ENCODE measurements at places on chromosomes 11 and 22. TPM values are rescaled to one million over a fixed set of nuclear protein-coding genes. Genes with fewer than 3 reads are reported as not detected.

Gene MS4A18
- total RNA-seq = not detected

GRCh38 chr11:128804481-128804880 is 62.6 kb downstream of the KCNJ1 start:
- DNase-seq = no peak
- no peak overlapping the region for H3K4me3 ChIP-seq
- peaks cover 3% of the 10 kb centered on the region for H3K4me1 ChIP-seq
- no peaks in the 10 kb centered on the region for H3K36me3 ChIP-seq
- H3K27ac ChIP-seq = no peak overlapping the region

Gene OR56A4
- 0.59 TPM for total RNA-seq

DNA sequence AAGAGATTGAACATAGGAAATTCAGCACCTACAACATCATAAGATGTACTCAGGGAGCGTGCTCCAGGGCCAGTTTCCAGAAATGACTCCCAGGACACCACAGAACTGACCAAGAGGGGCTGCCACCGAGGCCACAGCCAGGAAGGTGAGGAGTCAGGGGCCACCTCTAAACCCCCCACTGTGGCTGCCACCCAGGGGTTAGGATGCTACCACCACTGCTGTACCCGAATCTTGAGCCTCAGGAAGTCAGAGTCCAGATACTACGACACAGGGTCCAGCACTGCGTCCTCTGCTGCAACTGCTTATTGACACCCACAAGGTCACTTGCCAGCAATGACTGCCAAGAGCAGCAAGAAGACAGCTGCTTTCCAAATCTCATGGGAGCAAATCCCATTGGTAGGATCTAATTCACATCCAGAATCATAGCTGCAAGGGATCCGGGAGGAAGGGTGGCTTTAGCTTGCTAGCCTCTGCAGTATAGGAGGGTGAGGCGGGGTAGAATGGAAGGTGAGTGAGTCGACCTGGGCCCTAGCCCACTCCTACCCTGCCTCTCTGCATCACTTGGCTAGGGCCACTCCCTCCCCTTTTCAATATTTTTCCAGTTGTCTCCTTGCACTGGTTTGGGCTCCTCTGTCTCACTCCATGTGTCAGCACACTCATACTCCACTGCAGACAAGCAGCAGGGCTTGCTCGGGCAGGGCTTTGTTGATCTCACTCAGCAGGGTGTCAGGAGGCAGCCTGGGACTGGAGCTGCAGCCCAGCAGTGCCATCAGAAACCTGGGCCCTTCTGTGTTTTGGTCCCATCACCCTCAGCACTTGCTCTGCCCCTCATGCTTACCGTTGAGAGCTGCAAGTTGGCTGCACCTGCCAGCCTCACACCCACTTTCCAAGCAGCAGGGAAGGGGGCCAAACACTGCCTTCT is 18.1 kb upstream of the CYTH4 start:
- DNase-seq = peak; percentile 39
- no peak overlapping the region for H3K4me3 ChIP-seq
- no peaks in the 10 kb centered on the region for H3K36me3 ChIP-seq
- no peaks in the 10 kb centered on the region for H3K4me1 ChIP-seq

DNA sequence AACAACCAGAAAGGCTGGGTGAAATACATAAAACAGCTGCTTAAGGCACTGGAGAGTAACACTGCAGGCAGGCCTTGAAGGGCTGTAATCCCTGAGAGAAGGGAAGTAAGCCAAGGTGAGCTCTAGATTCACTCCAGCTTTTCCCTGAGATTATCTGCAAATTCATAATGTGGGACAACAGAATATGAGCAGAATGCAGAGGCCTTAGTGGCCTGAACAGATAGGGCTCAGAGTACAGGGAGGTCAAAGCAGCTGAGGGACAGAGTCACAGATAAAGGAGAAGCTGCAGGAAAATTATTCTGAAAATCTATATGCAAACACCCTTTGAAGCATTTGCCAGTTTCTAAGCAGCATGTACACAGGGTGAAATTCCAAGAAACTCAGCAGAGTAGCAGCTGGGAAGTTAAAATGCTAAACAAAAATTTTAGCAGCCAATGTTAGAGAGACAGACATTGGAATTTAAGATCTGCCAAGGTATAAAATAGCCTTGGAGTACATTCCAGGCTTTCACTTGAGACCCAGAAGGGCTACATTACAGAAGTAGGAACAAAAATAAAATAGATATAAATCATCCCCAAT is 48.1 kb upstream of the CWF19L2 start:
- no peaks in the 10 kb centered on the region for H3K4me1 ChIP-seq
- H3K27ac ChIP-seq = no peak overlapping the region
- peaks cover 33% of the 10 kb centered on the region for H3K36me3 ChIP-seq
- H3K27me3 ChIP-seq = no peaks in the 10 kb centered on the region
- H3K4me3 ChIP-seq = no peak overlapping the region

DNA sequence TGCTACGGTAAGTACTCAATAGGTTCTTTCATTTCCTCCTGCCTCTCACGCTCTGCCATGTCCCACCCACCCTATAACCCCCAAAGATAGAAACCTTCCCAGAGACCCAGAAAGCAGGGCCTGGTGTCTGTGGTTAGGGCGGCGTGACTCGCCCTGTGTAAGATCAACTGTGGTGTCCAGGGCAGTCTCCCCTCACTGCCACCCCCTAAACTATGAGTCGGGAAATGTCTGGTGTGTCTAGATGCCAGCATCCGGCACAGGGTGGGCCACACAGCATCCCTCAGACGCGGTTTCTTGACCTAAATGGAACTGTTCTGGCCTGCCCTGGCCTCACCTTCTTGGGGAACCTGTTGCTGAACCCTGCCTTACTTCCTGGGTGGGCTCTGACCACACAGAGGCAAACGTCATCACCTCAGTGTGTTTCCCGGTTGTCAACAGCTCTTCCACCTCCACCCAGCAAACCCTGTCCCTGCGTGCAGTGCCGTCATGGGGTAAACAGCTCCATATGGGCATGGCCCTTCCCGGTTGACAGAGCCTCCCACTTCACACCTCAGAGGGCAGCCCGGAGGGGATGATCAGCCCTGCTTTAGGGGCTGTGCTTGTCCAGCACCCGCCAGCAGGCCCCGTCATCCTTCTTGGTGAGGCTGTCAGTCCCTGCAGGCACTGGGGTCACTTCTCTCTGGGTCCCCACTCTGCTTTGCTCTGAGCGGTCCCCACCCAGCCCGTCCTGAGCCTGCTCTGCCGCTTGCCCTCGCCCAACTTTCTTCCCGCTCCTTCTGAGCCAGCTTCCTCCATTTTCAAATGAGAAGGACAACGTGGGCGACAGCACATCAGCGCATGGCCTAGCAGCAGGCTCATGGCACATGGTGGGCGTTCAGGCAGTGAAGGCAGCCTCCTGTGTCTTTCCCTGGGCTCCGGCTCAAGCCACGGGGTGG is 6.0 kb downstream of the WNT11 start:
- no peaks in the 10 kb centered on the region for H3K4me1 ChIP-seq
- no peak overlapping the region for H3K4me3 ChIP-seq
- no peak for DNase-seq
- H3K27ac ChIP-seq = no peak overlapping the region
- peaks cover 25% of the 10 kb centered on the region for H3K27me3 ChIP-seq
- H3K36me3 ChIP-seq = no peaks in the 10 kb centered on the region

- no peak overlapping the region for H3K27ac ChIP-seq
- H3K4me1 ChIP-seq = no peaks in the 10 kb centered on the region
- H3K27me3 ChIP-seq = no peaks in the 10 kb centered on the region
- no peaks in the 10 kb centered on the region for H3K36me3 ChIP-seq
These were observed 17.4 kb downstream of the CABIN1 start for GRCh38 chr22:24028533-24028932.

DNA sequence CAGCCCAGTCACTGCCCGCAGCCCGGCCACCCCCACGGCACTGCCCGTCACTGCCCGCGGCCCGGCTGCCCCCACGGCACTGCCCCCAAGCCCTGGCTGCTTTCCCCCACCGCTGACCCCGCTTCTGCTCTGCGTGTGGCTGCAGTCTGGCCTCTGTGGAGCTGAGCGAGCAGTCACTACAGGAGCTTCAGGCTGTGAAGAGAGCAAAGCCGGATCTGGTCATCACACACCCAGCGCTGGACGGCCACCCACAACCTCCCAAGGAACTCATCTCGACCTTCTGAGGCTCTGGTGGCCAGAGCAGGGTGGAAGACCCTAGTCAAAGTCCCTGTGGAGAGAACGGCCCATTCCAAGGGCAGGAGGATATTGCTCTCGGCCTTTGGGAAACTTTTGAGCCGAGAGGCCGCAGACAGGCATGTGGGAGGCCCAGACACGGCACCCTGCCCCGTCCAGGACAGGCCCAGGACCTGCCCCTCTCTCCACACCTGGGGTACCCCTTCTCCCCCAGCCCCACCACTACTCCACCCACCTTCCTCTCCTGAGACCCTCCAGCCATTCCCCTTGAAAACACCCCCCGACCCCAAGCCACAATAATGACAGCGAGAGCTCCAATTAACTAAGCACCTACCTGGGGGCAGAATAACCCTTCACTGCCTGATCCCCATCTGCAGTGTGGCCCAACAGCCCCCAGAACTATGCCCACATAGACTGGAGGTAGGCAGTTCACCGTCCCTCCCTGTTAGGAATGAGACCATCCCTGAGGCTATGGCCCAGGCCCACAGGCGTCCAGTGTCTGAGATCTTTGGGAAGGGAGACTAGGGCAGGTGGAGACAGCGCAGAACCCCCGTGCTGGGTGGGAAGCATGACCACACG is 3.7 kb upstream of the PGGHG start:
- no peaks in the 10 kb centered on the region for H3K4me1 ChIP-seq
- no peaks in the 10 kb centered on the region for H3K36me3 ChIP-seq
- H3K4me3 ChIP-seq = no peak overlapping the region
- no peak overlapping the region for H3K27ac ChIP-seq
- DNase-seq = peak; percentile 38

Measured in endodermal cell (in vitro differentiated cells).